ENCODE measurements at places on chromosomes 3 and 15.

DNA sequence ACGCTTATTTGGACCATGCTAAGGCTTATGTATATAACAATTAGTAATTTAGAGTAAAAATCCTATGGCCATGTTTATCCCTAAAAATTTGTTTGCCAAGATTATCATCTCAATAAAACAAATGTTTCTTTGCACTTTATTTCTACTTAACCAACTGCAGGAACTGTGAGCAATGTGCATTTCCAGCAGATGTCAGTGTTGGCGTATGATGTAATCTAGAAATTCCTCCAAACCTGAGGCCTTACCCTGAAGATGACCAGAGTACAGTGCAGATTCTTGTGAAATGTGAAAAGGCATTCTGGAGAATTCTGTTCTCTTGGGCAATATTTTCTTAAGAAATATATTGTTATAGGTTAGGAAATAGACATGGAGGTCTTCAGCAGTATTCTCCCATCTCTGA, 205.9 kb downstream of the MBNL1 start:
- peak; percentile 28 for DNase-seq

GRCh38 chr3:6204891-6205290, 656.0 kb upstream of the GRM7 start:
- no peak for DNase-seq

- no peak for DNase-seq
Observed at GRCh38 chr3:132016061-132017041, 18.5 kb downstream of the CPNE4 start.

DNA sequence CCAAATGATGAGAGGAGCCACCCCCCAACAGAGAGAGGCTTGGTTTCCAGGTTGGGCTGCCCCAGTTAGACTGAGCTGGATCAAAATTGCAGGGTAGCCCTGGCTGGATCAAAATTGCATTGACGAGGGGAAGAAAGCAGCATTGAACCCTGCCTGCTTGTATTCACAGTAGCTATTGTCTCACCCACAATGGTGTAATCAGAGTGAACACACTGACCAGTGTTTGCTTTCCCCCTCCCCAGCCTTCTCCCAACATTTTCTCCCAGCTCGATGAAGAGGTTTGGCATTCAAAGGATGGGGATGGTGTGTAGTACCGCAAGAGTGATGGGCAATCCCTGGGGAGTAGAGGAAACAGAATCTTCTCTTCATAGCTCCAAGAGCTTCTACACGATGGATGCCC, 223.8 kb downstream of the ADAMTS9 start:
- no peak for DNase-seq

- no peak for DNase-seq
Observed at GRCh38 chr3:194351080-194351672, at the start of gene CPN2. CPN2 (minus strand) TSS chr3:194351328; CDS start chr3:194342702, 8,626 bp downstream.

GRCh38 chr15:87347806-87348515, 908.6 kb downstream of the NTRK3 start:
- DNase-seq = no peak

DNA sequence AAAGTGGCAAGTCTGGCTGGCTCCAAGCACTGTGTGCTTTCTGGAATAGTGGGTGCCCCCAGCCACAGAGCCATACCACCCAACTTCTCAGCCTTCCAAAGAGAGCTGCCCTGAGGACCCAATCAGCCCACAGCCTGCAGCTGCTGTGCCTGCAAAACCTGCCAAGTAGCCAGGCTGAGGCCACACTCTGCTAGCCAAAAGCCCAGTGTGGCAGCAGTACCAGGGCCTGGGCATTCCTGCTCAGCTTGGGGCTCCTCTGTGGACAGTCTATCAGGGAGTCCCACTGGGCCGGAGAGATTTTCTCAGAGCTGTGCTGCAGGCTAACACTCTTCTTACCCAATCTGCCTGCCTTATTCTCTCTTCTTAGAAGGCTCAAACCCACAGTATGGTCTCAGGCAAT, 136.5 kb downstream of the TPRA1 start:
- no peak for DNase-seq

DNA sequence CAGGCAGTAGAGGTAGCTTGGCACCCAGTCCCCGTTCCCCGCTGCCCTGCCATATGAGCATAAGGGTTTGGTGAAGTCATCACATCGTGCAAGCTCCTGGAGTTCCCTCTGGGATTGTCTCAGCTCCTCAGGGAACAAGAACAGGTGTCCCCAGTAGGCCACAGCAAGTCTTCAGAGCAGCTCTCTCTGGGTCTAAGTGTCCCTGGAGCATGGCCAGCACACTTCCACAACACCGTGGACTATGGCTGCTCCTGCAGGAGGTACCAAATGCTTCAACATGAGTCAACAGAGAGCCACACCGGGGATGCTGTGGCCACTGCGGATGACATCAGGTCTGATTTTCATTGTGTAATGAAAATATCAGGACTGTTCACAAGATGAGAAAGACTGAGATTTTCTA, 23.1 kb downstream of the ABHD6 start:
- DNase-seq = no peak

- no peak for DNase-seq
Observed at GRCh38 chr3:169060037-169060436, 603.5 kb downstream of the MECOM start.

- no peak for DNase-seq
Observed at GRCh38 chr3:195076981-195077610, 193.9 kb downstream of the XXYLT1 start.

GRCh38 chr15:62068071-62068809, 1.5 kb downstream of the C2CD4A start:
- DNase-seq = no peak

- DNase-seq = no peak
Observed at GRCh38 chr15:35329521-35329961, 216.4 kb downstream of the DPH6 start.

DNA sequence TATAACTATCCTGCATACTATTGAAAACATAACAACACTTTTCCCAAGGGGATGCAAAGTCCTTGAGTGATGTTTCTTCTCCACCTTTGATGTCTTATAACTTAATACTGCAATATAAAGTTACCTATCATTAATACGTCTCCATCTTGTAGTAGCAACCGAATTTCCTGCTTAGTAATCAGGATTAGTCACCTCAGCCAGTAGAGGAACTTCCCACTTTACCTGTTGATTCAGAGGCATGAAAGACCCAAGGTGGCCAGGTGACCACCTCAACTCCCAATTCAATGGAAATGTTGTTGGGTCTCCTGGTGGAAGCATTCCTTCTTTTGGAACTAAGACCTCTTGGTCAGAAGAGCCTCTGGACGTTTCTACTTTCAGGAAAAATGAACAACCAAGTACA, 3.5 kb upstream of the TMCC1 start:
- DNase-seq = no peak

DNA sequence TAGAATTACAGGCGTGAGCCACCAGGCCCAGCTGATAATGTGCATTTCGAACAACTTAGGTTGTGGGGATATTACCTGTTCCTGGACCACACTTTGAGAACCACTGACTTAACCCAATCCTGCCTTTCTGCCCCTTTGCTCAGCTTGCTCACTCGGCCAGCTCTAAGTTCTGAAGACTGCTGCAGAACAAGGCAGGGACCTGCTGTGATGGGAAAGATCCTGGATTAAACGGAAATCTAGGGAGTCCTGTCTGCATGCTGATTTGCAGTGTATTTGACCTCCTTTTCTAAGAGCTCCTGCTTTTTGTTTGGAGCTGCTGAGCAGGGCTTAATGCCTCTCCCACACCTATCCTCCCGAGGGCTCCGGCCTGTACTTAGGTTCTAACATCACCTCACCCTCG, 2.9 kb downstream of the LTK start:
- DNase-seq = no peak

DNA sequence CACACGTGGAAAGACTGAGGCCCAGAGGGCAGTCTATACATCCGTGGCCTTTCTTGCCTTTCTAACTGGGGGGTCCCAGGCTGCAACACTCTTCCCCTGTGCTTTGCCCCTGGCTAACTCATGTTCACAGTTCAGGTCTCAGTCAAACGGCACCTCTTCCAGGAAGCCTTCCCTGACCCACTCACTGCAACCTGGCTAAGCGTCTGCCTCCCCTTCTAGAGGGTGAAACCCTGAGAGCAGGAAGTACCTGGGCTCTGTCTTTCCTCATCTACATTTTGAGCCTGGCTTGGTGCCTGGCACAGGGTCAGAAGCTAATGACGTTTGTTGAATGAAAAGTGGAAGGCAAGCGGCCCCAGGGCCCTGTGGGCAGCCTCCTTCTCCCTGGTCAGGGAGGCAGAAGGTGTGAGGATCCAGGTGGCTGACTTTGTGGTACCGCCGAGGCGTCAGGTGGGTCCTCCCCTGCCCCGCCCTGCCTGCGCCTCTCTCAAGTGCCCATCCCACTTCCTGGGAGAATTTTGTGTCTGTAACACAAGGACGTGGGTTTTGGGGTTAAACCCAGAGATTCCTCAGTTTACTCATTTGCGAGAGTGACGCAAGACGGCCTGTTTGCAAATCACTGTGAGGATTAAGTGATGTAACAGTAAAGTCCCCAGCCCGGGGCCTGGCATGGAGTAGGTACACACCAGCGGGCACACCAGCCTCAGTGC, 32.1 kb downstream of the DNASE1L3 start:
- no peak for DNase-seq

GRCh38 chr3:141462176-141462859, 24.5 kb upstream of the RASA2 start:
- no peak for DNase-seq

DNA sequence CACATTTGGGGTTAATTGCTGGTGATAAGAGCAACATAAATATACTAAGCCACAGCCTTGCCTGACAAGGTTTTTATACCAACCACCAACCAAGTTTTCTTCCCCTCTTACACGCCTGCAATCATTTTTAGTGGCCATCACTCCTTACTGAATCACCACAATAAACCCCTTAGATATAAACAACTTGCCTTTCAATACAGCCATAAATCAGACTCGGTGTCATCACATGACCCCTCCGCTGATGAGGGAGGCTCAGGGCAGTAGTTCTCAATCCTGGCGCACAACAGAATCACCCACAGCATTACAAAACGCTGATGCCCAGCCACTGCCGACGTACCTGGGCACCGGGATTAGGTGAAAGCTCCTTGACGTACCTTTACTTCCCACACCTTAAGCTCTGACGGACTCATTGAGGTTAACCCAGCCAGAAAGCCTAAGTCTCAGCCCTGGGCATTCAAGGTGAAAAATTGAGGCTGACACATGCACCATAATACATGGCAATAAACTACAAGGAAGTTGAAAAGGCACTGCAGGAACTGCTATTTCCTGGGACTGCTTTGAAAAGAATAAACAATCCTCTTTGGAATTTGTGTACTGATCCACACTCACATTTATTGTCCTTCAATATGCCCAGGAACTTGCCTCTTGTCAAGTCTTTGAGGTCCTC, 17.1 kb downstream of the ADCY5 start:
- DNase-seq = no peak

DNA sequence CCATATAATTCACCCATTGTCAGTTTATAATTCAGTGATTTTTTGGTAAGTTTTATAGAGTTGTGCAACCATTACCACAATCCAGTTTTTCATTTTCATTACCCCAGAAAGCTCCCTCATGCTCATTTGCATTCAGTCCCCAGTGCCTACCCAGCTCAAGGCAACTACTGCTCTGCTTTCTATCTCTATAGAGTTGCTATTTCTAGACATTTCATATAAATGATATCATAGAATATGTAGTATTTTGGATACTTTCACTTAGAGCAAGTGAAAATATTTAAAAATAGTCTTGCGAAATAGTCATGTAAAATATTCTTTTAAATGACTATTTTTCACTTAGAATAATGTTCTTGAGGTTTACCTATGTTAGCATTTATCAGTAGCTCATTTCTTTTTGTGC, 42.1 kb downstream of the ZNF654 start:
- no peak for DNase-seq

DNA sequence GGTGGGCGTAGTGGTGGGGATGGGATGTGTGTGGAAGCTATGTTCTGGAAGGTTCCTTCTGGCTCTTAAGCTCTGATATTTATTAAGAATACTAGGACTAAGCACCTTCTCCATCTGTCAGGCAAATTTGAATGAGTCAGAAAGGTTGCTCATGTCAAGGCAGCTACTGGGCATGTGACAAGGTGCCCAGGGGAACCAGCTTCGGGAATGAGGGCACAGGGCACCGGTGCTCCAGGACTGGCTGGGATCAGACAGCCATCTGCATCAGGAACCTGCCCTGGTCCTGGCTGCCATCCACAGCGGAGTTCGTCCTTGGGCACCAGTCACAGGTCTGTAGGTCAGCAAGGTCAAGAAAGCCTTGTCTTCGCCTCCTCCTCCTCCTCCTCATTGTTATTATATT, 32.5 kb downstream of the CA12 start:
- DNase-seq = no peak

GRCh38 chr15:57626713-57627440, 35.2 kb downstream of the MYZAP start:
- no peak for DNase-seq

GRCh38 chr15:80468796-80469195, 64.6 kb downstream of the ARNT2 start:
- no peak for DNase-seq

GRCh38 chr3:169478566-169479313, 184.8 kb downstream of the MECOM start:
- no peak for DNase-seq

DNA sequence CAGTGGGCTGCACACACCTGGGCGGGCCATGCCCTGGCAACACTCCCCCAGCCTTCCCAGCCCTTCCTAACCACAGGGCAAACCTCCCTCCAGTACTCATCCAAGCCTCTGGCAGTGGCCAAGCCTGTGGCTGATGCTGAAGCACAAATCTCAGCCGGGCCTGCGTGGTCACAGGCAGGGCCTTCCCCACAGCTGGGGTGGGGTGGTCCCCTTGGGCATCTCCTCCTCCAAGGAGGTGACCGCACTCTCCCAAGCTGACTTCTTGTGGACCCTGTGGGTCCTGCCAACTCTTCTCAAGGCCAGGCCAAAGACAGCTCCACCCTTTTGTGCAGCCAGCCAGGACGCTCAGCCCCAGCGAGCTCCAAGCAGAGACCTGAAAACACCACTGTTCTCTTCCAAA, 21.4 kb downstream of the GRAMD2A start:
- no peak for DNase-seq

GRCh38 chr3:29140666-29141065, 140.2 kb upstream of the RBMS3 start:
- DNase-seq = peak; percentile 38

DNA sequence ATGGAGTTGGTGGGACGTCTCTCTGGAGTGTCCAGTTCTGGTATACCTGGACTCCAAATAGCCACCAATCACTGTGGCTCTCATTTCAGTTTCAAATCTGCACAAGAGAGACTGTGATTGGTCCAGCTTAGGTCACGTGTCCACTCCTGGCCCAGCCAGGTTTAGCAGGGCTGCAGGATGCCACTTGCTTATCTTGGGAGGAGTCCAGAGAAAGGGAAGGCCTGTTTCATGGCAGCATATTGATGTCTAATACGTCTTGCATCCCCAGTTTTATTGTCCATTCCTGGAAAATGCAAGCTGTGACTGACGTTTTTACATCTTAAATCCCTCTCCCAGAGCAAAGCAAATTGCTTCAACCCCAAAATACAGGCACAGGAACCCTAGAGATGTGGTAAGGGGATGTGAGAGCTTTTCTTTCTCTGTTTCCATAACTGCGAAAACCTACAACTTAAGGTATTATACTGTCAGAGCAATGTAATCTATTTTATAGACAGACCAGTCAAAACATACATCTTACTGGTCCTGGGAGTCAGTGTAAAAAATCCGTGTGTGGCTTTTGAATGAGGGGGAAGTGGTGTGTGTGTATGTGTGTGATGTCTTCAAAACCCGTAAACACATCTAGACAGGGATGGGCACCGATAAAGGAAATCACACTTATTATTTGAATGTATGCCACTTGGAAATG, 274.4 kb downstream of the TLE3 start:
- no peak for DNase-seq

- no peak for DNase-seq
Observed at GRCh38 chr3:73378207-73378606, 246.5 kb downstream of the PDZRN3 start.

GRCh38 chr3:80771085-80771484, 990.4 kb downstream of the GBE1 start:
- DNase-seq = peak; percentile 6

GRCh38 chr3:52080830-52081719, 24.7 kb upstream of the DUSP7 start:
- no peak for DNase-seq
